NCI-H1417 (cell line): ENCODE measurements at places on chromosomes 3 and 15.

DNA sequence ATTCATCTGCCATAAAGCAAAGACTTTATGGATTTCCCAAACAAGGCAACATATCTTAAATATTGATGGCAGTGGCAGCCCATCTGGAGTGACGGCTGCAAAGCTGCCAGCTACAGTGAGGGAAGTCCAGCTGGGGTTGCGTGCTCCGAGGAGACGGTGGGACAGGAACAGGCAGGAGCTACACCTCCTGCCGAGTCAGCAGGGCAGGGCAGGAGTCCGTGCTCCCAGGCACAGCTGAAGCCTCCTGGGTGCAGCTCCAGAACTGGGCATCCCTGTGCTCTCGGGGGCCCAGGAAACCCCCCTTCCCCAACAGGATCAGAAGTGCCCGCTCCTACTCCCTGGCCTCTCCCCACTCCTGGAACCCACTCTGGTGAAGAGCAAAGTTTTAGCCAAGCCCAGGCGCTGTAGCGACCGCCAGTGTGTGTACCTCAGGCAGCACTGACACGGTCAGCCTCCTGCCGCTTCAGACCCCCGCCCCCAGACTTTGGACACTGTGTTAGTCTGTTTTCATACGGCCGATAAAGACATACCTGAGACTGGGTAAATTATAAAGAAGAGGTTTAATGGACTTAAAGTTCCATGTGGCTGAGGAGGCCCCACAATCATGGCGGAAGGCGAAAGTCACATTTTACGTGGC, 556.4 kb upstream of the CCDC54 start:
- no peak for DNase-seq

- DNase-seq = peak; percentile 17
These were observed 221.0 kb downstream of the RSRC1 start for GRCh38 chr3:158330870-158331269.

DNA sequence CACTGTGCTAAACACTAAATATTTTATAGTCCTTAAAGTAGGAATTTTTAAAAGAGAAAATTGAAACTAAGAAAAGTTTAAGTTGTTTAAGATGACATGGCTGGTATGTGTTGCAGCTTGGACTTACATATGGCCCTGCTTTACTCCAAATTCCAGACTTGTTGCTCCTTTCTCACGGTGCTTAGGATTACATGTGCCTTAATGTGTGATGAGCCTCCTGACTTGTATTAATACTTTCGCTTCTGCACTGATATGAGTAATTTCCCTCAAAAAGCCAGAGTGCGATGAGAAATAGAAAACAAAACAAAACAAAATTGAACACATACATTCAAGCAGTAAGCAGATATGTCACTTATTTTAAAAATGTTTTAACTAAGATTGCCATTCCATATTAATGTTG, 250.2 kb downstream of the VGLL3 start:
- DNase-seq = no peak

- DNase-seq = no peak
These were observed 88.2 kb upstream of the CTDSPL start for GRCh38 chr3:37773471-37773870.

DNA sequence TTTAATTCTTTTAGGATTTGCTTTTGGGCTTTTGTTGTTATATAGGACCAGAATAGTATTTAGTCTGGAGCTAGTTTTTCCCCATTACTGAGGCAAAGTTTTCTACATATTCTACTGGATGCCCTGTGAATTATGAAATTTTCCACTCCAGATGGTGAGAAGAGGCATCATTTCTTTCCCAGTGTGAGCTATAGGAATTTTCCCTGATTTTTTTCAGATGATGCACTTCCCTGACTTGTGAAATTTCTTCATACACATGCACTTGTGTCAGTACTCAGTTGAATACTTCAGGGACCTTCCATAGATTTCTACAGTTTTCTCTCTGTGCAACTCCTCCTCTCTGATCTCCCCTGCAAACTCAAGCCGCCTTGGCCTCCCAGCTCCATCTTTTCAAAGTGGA, 73.7 kb upstream of the SLCO2A1 start:
- DNase-seq = no peak

DNA sequence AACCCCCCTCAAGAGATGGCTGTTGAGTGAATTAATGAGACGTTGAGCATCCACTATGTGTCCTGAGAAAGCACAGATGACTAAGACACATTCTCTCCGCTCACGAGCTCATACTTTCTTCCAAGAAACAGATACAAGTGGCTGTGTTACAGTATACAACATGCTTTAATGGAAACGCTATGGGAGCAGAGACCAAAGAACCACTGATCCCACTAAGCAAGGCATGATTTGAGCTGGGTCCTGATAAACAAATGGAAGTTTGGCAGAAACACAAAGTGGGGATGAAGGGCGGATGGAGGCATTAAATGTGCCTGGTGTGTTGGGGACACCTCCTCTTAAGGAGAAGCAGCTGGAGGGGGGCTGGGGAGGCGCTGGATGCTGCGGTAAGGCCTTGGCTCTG, 129.4 kb downstream of the UACA start:
- no peak for DNase-seq

DNA sequence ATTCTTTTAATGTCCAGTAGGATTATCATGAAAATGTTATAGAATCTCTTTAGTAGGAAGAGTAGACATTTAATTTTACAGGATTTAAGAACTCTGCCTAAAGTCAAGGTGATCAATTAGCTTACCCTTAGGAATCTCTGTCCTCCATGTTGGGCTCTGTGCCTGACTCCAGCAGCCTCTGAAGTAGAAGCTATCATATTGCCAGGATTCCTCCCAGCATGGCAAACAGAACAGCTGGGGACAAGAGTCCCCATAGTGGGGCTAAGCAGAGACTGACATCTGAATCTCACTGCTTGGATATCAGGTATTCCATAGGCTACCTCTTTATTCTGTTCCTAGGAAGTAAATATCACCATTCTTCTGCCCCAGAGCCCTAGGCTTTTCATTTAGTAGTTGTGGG, 1.5 kb downstream of the SLC15A2 start:
- DNase-seq = no peak

- peak; percentile 20 for DNase-seq
These were observed 27.2 kb downstream of the IQSEC1 start for GRCh38 chr3:13045904-13046568.

DNA sequence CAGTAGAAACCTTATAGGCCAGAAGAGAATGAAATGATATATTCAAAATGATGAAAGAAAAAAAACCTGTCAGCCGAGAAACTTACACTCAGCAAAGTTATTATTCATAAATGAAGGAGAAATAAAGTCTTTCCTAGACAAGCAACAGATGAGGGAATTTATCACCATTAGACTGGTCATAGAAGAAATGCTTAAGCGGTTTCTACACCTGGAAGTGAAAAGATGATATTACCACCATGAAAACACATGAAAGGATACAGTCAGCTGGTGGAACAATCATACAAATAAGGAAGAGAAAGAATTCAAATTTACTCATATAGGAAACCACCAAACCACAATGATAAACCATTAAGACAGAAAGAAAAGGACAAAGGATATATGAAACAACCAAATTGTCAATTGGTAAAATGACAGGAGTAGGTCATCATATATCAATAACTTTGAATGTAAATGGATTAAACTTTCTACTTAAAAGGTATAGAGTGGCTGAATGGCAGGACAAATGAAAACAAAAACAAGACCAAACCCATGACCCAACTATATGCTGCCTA, 29.9 kb upstream of the PRR23C start:
- DNase-seq = no peak
